ENCODE measurements at places on chromosomes 6 and 20.
A peak's percentile ranks its signal among the peaks of the same experiment; 100 is the strongest.

- no peak for DNase-seq
These were observed 45.6 kb upstream of the ESR1 start for GRCh38 chr6:151761851-151762250.

DNA sequence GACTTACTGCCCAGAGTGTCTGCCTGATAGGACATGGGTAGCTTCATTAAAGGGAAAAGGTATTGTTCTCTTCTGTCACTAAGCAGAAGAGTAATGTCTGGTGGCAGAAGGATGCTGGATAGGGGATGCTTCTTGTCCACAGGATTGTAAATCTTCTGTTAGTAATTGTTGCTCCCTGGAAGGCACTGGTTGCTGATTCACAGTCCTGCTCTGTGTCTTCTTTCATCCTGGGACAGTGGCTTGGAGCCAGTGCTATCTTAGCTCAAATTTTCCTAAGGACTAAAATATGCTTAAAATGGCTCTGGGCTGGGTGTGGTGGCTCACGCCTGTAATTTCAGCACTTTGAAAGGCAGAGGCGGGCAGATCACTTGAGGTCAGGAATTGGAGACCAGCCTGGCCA is 48.0 kb downstream of the SYTL3 start:
- DNase-seq, result no peak

- no peak for DNase-seq
These were observed 160.0 kb downstream of the COL21A1 start for GRCh38 chr6:56087421-56087820.

DNA sequence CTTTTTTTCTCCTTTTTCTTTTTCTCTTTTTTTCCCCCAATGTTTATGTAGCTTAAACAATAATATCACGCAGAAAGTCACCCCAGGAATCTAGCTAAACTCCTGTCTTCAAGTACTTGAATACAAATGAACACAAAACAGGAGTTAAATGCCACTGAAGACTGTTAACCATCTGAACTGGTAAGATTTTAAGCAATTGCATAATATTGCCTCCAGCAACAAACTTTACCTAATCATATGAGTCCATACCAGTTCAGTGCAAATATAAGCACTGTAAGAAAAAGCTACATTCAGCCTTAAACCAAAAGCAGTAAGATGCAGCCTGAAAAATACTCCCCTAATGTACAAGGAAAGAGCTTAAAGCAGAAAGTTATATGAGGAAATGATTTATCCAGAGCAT is 173.9 kb upstream of the TFAP2D start:
- DNase-seq, result no peak

- DNase-seq, result no peak
These were observed 65.8 kb downstream of the E2F3 start for GRCh38 chr6:20467437-20467836.

GRCh38 chr6:47967843-47968242 is 143.2 kb downstream of the PTCHD4 start:
- DNase-seq, result no peak

DNA sequence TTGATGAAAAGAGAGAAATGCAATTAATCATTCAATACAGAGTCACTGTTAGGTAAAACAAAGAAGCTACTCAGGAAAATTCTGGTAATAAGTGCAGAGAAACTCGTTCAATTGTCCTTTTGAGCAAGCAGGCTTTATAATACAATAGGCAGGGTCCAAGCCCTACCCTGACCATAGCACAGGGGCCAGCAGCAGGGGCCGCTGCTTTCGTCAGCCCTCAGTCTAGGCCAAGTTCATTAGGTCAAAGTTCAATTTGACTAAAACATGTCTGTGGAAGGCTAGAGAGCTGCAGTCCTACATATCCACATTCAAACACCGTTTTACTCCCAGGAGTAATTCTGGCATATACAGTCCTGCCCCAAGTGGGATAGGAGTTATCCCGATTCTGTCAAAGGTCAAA is 94.6 kb downstream of the BCAS1 start:
- DNase-seq, result no peak

- DNase-seq, result no peak
These were observed 38.1 kb downstream of the IRF4 start for GRCh38 chr6:429515-430121.

DNA sequence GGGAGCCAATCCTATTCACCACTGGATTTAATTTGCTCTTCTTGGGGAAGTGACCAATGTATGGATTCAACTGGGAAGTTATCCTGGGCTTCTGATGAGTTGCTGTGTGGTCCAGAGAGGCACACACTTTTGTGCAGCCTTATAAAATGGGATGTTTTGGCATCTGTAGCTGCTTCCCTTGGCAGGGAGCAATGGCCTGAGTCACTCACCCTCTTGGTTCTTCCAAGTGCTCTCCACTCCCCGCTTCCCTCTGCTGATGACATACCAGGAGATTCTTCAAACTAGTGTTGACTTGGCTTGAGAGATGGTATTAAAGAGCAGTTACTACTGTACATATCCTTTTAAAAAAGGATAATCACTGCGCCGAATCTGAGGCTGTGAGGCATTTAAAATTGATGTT is 105.8 kb downstream of the JARID2 start:
- DNase-seq, result no peak

- no peak for DNase-seq
These were observed 196.1 kb downstream of the DLL1 start for GRCh38 chr6:170094686-170095272.

DNA sequence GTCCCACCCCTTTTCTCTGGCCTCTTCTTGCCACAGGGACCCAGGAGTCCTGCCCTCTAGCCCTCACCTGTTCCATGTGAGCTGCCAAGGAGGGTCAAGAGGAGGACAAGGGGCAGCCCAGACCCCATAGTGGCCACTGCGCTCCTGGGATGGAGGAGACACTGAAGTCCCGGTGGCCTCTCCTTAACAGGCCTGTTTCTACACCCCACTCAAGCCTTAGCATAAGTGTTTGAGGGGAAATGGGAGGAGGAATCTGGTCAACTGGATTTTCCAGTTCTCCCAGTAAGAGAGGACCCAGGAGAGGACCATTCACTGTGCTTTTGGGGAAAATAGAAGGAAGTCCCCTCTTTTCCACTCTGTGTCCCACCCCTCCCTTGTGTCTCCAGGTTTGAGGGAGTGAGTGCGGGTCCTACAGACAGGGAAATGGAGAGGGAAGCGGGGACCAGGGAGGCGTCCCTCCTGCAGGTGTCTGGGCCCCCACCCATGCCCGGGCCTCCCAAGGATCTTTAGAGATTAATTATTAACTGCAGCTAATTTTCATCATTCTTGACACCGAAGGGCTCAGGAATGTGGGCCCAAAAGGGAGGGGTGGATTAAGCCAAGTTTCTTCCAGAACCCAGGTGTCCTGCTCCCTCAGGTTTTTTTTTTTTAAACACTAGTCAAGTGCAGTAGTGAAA is at the start of gene SFTA2:
SFTA2 (minus strand) TSS at position 202 of the 677 bp plus-strand sequence; CDS start at position 128, 74 bp downstream.
- no peak for DNase-seq

DNA sequence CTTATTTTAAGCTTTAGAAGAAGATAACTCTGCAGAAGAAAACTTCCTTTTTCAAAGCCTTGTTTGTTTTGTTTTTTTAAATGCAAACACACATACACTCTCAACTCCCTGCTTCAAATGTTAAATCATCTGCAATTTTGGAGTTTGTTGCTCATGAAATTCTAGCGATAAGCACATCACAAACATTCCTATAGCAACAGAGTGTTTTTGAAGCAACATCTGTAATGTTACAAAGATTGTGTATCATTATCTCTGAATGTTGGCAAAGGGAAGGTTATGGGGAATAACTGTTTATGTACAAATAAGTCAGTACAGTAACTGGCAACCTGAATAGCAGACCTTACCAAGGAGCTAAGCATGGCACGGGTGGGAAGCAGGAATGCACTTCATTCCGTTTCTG is 84.8 kb upstream of the MRPS10 start:
- no peak for DNase-seq

DNA sequence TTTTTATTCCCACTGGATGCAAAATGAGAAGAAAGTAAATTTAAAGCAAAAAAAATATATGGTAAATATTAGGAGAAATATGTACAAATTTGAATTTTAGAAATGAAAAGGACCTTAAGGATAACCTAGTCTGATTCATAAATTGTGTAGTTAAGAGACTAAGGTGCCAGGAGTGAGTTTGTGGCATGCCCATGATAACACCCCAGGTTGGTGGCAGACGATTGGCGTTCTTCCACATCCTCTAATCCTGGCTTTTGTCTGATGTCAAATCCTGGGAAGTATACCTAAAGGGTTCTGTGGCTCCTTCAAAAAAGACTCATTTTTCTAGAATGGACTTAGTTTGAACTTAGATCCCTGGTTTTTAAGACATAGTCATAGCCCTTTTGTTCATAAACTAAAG is 62.2 kb downstream of the SAMD5 start:
- DNase-seq, result no peak

DNA sequence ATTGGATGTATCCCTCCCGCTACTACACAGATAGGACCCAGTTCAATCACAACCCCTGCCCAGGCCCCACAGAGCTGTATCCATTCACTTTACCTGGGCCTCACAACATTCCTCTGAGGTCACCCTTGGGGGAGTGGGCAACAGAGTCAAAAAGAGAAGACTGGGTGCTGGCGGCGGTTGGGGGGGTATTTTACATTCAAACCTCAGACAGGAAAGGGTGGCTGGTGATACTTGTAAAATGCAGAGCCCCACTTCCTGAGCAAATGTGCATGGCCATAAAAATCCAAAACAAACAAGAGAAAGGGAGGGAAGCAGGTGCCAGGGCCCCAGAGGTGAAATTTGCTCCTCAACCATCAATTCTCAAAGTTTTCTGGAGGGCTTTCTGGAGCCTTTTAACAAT is 3.5 kb downstream of the LRFN2 start:
- no peak for DNase-seq

- no peak for DNase-seq
These were observed 586 bp upstream of the NQO2 start for GRCh38 chr6:2998998-2999617.

DNA sequence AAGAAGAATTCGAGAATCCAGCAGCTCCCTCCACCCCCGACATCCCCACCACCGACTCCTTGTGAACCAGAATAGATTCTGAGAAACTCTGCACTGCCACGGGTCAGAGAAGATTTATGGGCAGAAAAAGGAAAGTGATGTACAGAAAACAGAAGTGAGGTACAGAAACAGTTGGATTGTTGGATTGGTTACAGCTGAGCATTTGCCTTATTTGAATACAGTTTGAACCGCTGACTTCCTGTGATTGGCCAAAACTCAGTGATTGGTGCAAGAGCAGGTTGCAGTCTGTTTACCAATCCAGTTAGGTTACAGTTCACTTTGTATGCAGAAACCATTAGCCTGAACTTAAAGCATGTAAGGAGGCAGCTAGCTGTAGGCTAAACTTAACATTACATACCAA is 131.2 kb upstream of the HDDC2 start:
- no peak for DNase-seq

GRCh38 chr20:63467294-63468083 is 5.0 kb downstream of the KCNQ2 start:
- DNase-seq, result no peak

- DNase-seq, result no peak
These were observed 56.4 kb upstream of the VSTM2L start for GRCh38 chr20:37846573-37846972.

- DNase-seq, result peak; percentile 56
These were observed 9.3 kb upstream of the ATG5 start for GRCh38 chr6:106334646-106335448.

GRCh38 chr6:137283940-137284810 is 65.0 kb upstream of the IFNGR1 start:
- no peak for DNase-seq

DNA sequence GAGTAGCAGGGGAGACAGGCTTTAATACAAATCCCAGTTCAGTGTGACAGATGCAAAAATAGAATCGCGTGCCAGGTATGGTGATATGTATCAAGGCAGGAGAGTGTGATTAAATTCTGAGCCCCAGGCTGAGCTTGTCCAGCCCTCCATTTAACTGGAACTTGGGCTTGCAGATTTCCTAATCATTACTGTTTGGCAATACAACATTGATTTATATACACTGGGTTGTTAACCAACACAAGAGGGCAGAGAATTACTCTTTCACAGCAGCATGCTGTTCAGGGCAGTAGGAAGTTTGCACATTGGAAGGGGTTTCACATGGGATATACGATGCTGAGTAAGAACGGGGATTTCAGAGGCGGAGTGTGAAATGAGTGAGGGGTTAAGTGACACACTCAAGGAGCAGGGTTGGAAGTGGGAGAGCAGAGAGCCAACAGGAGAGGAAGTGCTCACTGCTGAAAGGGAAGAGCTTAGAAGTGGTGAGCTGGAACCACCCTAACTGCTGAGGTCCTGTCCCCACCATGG is 70.8 kb upstream of the ATXN1 start:
- no peak for DNase-seq

GRCh38 chr6:70412252-70413113 is 825 bp upstream of the FAM135A start:
- DNase-seq, result no peak

- no peak for DNase-seq
These were observed 206.8 kb downstream of the TINAG start for GRCh38 chr6:54515013-54515412.

GRCh38 chr6:108996208-108996607 is 98.4 kb downstream of the SESN1 start:
- DNase-seq, result no peak

DNA sequence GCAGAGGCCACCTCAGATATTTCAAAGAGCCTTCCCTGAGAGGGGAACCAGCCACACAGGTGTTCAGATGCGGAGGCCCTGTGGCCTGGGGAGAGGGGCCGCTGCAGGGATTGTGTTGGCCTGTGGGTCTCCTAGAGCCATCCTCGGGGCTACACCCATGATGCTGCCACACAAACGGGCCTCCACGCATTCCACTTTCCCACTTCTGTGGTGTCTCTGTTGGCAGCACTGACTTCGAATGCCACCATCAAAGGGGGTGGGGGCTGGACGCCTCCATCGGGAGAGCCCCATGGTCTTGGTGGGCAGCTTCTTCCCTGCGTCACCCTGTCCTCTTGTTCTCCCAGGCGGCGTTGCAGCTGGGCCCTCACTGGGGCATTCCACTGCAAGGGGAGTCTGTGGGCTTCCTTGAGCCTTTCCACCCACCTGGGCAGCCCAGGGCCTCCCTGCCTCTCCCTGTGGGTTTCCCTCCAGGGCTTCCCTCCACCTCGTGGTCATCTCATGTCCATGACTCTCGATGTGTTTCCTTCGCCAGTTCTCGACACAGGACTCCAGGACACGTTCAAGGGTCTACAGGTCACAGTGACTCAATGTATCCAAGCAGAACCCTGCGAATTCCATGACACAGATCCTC is 145.5 kb downstream of the ERMARD start:
- no peak for DNase-seq

GRCh38 chr20:62902926-62903615 is 23.2 kb downstream of the DIDO1 start:
- DNase-seq, result no peak

Data from WERI-Rb-1 (cell line).